ENCODE measurements at places on chromosomes 16 and 17. TPM values are rescaled to one million over a fixed set of nuclear protein-coding genes. Genes with fewer than 3 reads are reported as not detected.

Gene USP43
- 5.1 TPM for polyA plus RNA-seq

Gene KRT13
- 11.9 TPM for polyA plus RNA-seq

Gene HGS
- polyA plus RNA-seq: 174 TPM

Gene MRPS23
- 15.8 TPM for polyA plus RNA-seq

Gene RUNDC3A
- 59.4 TPM for polyA plus RNA-seq

Gene JPH3
- 1.9 TPM for polyA plus RNA-seq

Gene OR4D1
- not detected for polyA plus RNA-seq

Gene TBC1D3
- polyA plus RNA-seq: not detected

Gene SMIM5
- polyA plus RNA-seq: 6.3 TPM

Gene DOC2B
- 12.1 TPM for polyA plus RNA-seq

Gene GABARAP
- polyA plus RNA-seq: 520 TPM

Gene ITGAD
- polyA plus RNA-seq: not detected

Gene SPATA22
- 0.46 TPM for polyA plus RNA-seq

Gene KIF18B
- polyA plus RNA-seq: 0.11 TPM

Gene AIPL1
- polyA plus RNA-seq: 0.04 TPM

Gene GPRC5B
- 28.3 TPM for polyA plus RNA-seq

Gene KRT9
- not detected for polyA plus RNA-seq

Gene PTX4
- not detected for polyA plus RNA-seq

Gene MT4
- not detected for polyA plus RNA-seq

Gene KRTAP1-5
- polyA plus RNA-seq: not detected

Gene OR3A1
- polyA plus RNA-seq: not detected

Gene RNF222
- polyA plus RNA-seq: not detected

Gene ZNF597
- 1.0 TPM for polyA plus RNA-seq

Gene HSD17B2
- 33.1 TPM for polyA plus RNA-seq

Gene GPR142
- 2.8 TPM for polyA plus RNA-seq

All from pancreas (tissue), 10 donors.